GM23338 (cell line): ENCODE measurements at places on chromosomes 2 and 18.

GRCh38 chr2:46835520-46835919 lies 80.1 kb downstream of the MCFD2 start:
- no peak for DNase-seq

- no peak for DNase-seq
These were observed 170.3 kb upstream of the CXCR4 start for GRCh38 chr2:136288249-136288648.

DNA sequence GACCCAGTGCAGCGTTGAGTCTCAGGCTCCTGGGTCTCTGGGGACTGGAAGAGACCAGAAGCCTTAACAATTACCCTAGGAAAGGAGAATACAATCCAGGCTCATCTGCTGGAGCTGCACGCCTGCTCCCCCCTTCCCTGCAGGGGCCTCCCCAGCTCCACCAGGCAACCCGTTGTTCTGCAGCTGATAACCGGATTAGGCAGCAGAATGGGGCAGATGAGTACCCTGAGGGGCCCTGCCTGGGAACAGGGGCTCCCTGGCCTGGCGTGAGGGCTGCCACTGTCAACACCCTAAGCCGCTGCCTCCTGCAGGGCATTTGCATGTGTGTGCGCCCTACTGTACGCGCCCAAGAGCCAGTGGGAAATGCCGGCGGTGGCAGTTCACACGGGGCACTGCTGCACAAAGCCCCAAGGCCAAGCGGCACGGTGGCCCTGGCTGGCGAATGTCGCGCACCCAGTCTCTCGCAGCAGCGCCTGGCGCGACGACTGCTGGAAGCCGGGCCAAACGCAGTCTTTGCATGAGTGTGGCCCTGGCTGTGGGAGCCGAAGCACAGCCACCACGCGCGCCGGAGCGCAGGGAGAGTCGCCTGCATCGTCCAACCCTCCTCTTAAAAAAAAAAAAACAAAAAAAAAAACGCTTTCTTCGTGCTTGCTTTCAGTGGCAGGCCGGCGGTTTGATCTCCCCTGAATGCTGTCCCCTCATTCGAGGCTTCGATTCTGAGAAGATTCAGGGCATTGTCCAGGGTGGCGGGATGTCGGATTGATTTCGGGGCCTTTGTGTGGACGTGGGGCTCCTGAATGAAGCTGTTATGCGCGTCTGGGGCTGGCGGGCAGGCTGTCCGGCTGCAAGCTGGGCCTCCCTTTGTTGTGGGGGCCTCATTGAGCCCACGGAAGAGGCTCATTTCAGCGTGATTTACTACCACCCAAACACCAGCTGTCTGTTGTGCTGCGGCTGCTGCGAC lies 63.8 kb downstream of the SETBP1 start:
- DNase-seq: peak; percentile 67

- DNase-seq: no peak
These were observed 455 bp downstream of the PREPL start for GRCh38 chr2:44360749-44361329.

GRCh38 chr2:111691164-111691875 lies 192.7 kb downstream of the ANAPC1 start:
- no peak for DNase-seq

GRCh38 chr2:122886479-122887145 lies 1131.2 kb downstream of the TSN start:
- DNase-seq: peak; percentile 47

DNA sequence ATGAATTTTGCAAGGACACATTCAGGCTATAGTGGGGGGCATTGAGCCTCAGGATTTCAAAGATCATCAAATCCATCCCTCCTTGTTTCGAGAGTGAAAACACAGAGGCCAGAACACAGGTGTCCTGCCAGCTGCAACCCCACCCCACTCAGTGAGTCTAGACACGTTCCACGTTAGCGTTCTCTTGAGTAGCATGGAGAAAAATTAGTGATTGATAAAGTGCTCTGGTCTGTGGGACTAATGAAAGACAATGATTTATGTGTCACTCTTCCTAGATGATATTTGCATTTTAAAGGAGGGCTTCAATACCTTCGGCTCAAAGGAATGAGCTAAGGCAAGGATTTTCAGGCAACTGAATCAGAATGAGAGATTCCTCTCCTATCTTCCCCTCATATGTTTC lies 43.8 kb downstream of the SLC4A3 start:
- no peak for DNase-seq

DNA sequence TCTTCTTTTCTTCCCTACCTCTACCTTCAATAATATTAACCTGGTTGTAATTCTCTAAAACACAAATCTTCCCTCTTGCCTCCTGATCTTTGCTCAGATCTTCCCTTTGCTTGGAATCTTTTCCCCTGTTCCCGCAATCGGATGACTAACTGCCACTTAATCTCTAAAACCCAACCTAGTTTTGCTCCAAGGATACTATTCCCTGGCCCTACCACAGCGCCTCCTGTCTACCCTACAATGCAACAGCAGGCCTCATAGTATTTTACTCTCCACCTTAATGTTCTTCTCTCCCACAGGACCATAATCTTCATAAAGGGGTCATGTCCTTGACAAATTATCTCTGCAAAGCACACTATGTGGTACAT lies 246.8 kb upstream of the TNP1 start:
- DNase-seq: peak; percentile 75

DNA sequence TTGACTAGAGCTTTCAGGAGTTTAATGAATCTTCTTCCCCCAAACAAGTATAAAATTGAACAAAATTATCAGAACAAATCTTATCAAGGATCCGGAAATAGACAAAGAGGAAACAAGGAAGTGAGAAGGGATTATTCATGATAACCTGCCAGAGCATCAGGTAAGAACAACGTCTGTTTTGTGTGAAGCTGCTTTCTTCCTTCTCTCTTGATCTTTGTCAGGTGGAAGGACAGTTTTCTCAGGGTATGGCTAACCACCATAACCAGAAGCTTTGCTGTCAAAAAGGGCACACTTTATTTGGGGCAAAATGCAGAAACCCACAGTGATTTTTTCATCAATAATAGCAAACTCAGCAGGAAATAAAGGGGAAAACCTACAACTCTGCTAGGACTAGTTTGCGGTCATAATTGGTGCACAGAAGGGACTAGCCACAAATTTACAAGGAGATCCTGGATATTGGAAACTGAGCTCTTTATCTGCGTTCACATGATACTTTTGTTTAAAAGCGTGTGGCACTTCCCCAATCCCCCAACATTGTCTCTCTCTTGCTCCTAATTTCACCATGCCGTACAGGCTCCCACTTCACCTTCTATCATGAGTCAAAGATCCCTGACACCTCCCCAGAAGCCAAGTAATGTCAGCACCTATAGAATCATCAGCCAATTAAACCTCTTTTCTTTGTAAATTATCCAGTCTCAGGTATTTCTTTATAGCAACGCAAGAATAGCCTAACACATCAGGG lies 124.2 kb downstream of the FSIP2 start:
- DNase-seq: no peak

GRCh38 chr2:21772624-21773023 lies 648.9 kb downstream of the TDRD15 start:
- no peak for DNase-seq

GRCh38 chr2:133448195-133448594 lies 120.1 kb downstream of the NCKAP5 start:
- no peak for DNase-seq

DNA sequence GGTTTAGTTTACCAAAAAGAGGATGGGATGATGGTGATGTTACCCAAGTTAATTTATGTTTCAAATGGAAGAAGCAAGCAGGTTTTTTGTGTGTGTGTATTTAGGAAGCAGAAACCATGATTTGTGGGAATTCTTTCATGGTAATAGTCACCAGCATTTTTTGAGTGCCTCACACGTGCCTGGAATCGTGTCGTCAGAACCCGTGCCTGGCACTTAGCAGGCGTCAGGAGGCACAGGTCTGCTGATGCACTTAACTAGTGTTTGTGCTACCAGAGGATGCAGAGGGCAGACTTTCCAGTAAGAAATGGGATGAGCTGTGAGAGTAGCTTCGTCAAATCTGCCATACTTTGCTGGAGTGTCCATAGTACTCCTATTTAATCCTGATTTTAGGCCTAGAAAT lies 41.1 kb downstream of the LYPD6 start:
- no peak for DNase-seq

DNA sequence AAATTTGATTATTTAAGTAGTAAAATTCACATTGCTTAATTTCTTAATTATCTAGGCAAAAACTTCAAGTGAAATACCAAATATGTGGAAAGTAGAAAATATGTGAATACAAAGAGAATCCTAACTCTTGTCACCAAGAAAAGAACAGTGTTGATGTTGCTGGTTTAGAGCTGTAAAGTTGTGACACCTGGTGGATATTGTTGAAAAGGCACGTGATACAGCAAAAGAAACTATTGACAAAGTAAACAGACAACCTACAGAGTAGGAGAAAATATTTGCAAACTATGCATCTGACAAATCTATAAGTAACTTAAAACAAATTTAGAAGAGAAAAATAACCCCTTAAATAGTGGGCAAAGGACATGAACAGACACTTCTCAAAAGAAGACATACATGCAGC lies 25.6 kb upstream of the ZC3H15 start:
- peak; percentile 53 for DNase-seq

- DNase-seq: no peak
These were observed 808.1 kb downstream of the RNF144A start for GRCh38 chr2:7725171-7725849.

DNA sequence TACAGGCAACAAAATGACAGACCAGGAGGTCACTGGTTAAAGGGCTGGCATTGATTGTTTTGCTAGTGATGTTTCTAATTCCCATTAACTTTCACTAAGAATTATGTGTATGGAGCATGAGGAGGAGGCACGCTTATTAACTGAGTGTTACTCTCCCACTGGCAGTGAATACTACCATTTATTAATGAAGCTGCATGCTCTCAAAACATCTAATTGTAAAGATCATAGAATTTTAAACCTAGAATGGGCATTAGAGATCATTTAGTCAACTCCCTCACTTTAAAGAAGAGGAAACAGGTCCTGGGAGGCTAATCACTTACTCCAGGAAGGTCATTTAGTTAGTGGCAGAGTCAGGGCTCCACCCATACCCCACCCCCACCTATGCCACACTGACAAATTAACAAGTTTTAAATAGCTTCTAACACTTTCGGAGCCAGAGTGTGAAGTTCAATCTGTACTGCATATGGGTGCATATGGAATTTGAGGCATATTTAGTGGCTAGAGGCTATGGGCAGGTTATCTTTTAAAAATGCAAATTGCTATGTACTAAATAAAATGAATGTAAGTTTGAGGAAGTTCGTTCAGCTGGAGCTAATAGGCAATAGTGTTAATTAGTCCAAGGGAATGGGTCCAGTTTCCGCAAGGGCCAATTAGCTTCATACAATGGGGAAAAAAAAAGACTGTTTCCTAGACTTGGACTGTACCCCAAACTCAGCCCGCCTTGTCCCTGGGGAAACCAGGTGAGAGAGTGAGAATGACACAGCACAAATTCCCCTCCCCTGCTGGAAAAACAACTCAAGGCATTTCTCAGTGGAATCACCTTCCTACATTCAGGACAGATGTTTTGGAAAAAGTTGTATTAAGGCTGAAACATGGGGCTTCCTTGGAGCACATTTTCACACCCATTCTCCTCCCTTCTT lies 178.8 kb downstream of the ICOS start:
- DNase-seq: peak; percentile 31

GRCh38 chr2:209936106-209936666 lies 66.3 kb upstream of the RPE start:
- no peak for DNase-seq

DNA sequence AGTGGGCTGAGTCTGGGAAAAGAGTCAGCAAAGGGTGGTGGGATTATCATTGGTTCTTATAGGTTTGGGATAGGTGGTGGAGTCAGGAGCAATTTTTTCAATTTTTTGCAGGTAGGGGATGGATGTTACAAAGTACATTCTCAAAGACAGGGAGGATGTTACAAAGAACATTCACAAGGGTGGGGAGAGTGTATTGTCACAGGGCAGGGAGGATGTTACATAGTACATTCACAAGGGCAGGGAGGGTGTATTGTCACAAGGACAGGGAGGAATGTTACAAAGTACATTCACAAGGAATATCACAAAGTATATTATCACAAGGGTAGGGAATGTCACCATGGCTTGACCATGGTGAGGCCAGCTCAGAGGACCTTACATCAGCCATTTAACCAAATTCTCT lies 58.6 kb upstream of the WDR75 start:
- DNase-seq: peak; percentile 21

DNA sequence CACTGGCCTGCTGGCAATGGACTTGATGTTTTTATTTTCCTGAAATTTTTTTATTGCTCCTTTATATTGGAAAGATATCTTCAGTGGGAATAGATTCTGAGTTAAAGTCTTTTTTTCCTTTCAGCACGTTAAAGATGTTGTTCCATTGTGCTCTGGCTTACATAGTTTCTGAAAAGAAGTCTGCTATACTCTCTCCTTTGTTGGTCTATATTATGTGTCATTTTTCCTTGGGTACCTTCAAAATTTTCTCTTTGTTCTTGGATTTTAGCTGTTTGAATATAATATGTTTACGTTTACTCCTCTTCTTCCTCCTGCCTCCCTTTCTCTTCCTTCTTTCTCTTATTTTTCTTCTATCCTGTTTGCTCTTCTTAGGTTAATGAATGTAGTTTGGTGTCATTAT lies 105.5 kb downstream of the CAPN13 start:
- DNase-seq: no peak

- peak; percentile 49 for DNase-seq
These were observed 8.7 kb downstream of the NXPH2 start for GRCh38 chr2:138771534-138771933.

- no peak for DNase-seq
These were observed 25.2 kb upstream of the TAF1B start for GRCh38 chr2:9818097-9818496.

GRCh38 chr18:79418236-79418635 lies 22.5 kb downstream of the NFATC1 start:
- no peak for DNase-seq

- DNase-seq: peak; percentile 76
These were observed 46.3 kb upstream of the CCDC150 start for GRCh38 chr2:196592911-196593881.

GRCh38 chr2:212005085-212005671 lies 533.4 kb downstream of the ERBB4 start:
- peak; percentile 73 for DNase-seq

DNA sequence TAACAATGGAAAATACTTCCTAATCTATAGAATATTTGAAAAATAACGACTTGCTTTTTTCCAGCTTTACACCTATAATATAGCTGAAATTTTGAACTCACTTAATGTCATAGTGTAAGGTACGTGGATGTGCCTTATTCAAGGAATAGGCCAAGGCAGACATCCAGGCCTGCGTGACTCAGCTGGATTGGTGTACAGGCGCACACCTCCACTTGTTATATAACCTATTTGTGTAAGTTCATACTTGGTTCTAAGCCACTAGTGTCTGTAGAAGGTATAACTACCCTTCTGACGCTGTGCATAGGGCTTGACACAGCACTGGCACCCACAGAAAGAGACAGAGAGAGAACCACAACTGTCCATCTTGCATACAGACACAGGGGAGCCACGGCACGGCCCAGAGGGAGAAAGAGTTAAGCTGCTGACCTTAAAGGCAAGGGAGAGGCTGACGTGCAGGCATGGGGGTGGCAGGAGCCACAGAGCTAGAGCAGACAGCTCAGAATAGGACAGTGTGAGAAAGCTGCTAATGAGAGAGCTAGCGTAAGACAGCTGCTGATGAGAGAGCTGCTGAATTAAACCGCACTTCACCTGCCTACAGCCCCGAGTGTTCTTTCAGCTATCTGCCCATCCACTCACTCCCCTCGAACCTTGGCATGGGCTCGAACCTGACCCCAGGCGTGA lies 16.1 kb downstream of the CCDC178 start:
- no peak for DNase-seq
